ENCODE measurements at places on chromosomes 12 and 14. TPM values are rescaled to one million over a fixed set of nuclear protein-coding genes. Genes with fewer than 3 reads are reported as not detected.

GRCh38 chr12:124906606-124907261 lies 7.7 kb downstream of the UBC start:
- peak; percentile 90 for DNase-seq

- no peak for DNase-seq
These were observed 33.1 kb upstream of the MMP17 start for GRCh38 chr12:131795064-131795463.

The SSPN gene
- total RNA-seq, result 0.50 TPM

- no peak for DNase-seq
These were observed 1.6 kb upstream of the RBMS2 start for GRCh38 chr12:56520048-56520447.

The OLR1 gene
- total RNA-seq, result not detected

The PTHLH gene
- total RNA-seq, result not detected

GRCh38 chr12:67410667-67411067 lies 141.5 kb downstream of the CAND1 start:
- no peak for DNase-seq

DNA sequence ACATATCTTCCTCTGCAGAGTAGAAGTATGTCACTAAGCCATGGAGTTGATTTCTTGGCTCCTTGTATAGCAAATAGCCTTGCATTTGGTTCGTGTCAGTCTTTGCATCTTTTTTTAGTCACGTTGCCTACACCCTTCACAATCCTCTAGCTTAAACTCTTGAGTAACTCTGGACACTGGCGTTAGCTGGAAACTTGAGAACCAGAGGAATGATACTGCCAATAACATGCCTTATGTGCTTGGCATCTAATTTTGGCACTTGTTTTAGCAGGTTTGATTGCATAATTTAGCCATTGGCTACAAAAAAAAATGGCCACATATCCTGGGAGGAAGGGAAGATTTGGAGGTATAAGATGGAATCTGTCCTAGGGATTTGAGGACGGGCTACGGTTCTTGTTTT lies 136.2 kb downstream of the ETV6 start:
- no peak for DNase-seq

The USP5 gene
- total RNA-seq, result 60.9 TPM

GRCh38 chr14:66624336-66624937 lies 116.5 kb downstream of the GPHN start:
- DNase-seq, result peak; percentile 79

The ITGB7 gene
- total RNA-seq, result 0.43 TPM

DNA sequence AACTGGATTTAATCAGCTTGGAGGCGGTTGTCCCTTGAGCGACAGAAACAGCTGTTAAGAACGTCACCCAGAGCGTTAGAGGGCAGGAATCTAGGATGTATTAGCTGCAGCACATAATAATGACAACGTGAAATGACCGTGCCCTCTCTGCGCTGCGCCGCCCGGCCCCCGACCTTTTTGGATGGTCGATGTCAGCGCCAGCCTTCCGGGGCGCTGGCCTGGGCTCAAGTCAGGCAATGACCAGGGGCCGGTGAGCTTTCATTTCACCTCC lies 427 bp upstream of the TMEM120B start:
- peak; percentile 65 for DNase-seq

DNA sequence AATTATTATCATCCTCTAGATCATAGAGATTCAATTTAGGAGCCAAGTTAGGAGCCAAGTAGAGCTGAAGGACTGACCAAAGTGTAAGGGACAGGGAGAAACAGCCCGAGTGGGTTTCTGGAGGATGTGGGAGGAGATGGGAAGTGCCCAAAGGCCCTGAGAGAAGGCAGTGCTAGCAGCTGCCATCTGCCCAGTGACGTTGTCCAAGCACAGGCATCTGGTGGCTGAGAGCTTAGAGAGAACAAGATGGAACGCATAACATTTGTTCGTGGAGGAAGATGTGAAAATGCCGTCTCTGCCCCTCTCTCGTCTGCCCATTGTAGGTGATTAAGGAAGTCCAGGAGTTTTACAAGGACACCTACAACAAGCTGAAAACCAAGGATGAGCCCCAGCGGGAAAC lies 34.7 kb downstream of the CD9 start:
- DNase-seq, result no peak

GRCh38 chr14:21537090-21537424 lies 10.9 kb upstream of the SALL2 start:
- DNase-seq, result peak; percentile 84

DNA sequence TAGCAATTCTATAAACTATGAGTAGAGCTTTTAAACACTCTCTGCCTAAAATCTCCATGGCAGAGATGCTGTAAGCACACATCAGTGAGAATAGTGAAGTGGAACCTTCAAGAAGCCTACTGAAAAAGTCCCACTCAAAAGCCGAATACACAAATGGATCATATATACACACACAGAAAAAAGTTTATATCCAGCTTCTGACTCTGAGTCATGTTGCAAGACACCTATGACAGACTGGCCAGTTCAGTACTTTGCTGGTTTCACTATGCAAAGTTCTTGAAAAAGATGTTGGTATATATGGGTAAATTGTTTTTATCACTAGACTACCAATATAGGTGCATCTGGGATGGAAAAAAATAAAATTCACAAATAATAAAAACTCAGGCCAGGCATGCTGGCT lies 126.1 kb downstream of the KCNK10 start:
- no peak for DNase-seq

The SART3 gene
- 79.0 TPM for total RNA-seq

Data from neural progenitor cell (in vitro differentiated cells).